ENCODE measurements at places on chromosomes 4 and X.

DNA sequence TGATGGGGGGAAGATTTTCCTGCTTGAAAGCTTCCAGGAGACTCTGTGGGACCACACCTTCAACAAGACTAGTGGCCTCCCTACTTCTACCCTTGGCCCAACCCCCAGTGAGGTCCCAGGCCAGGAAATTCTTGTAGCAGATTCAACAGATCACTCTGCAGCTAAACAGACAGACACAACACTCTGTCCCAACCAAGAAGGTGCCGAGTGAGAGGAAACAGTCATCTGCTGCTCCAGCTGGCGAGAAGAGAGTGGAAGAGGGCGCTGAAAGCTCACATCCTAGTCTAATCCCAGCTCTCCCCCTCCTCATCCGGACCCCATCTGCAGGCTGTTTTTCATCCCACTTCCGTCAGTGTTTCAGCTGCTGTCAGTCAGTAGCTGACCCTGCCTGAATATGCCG is 63.4 kb downstream of the CHRDL1 start:
- DNase-seq = no peak

DNA sequence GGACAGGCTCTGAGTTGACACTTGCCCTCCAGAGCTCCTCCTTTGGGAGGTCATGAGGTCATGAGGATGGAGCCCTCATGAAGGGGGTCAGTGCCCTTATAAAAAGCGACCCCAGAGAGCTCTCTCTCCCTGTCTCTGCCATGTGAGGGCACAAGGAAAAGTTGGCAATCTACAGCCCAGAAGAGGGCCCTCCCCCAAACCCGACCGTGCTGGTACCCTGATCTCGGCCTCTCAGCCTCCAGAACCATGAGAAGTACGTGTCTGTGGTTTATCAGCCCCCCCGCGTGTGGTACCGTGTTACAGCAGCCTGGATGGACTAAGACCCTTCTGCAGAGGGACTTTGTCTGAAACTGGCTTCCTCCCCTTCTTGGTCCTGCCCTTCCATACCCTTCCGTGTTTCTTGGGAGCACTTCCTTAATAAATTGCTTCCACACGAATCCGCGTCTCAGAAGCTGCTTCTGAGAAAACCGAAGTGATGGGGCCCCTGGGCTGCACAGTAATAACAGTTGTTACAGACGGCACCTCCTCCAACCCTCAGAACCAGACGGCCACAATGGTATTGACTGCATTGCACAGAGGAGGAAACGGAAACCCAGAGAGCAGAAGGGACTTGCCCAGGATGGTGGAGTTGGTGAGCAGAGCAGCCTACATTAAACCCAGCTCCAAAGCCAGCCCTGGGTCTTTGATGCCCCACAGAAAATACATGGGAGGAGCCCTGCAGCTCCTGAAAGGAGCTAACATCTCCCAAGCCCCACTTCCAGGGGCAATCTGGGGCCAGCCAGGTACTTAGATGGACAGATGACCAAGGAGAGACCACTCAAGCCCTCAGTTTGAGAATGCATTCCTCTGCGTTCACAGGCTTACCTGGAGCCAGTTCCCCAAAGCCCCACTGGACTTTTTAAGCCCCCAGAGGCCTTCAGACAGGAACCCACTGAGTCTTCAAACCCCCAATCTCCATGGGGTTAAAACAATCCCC is 242.7 kb downstream of the BCOR start:
- no peak for DNase-seq

DNA sequence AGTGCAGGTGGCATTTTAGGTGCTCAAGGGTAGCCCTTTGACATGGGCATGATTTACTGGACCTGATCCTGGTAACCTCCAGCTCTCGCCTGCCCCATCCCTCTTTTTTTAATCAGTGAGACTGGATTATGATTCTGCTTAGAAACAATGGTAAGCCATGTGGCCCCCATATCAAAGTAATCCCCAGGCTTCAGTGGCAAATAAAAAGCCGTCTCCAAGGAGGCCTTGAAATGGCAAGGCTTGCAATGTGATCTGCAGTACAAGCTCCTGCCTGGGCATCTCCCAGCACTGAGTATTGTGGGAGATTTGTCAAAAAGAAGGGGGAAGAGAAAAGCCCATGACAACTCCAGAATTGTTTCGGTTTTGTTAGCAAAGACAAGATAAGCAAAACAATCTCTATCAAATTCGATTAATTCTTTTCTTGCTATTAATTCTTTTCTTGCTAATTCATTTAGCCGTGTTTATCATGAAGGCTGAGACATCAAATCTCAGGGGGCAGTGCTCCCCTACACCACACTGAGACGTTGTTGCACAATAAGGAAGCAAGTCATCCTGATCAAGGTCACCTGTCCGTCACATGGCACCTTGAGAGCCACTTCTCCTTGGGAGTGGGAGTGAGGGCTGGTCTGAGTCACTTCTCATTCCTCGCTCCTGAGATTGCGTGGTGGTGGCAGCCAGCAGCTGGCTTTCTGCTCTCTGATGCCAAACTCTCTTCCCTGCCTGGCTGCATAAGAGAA is 312.7 kb upstream of the GATB start:
- DNase-seq = no peak

DNA sequence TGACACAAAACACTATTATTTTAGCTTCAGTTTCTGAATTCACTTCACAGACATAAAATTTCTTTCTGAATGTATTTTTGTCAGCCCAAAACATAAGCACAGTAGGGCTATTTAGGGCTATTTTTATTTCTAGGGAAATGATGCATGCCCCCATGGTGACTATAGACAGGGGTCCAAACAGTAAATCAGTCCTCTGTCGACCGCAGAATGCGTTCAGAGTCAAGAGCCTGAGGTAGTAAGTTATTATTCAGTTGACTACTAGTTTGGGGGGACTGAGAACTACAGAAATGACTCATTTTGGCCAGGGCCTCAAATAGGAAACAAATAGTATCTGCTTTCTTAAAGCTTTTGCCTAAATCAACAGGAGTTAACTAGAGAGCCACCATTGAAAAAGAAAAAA is 414.4 kb downstream of the AFF2 start:
- no peak for DNase-seq

DNA sequence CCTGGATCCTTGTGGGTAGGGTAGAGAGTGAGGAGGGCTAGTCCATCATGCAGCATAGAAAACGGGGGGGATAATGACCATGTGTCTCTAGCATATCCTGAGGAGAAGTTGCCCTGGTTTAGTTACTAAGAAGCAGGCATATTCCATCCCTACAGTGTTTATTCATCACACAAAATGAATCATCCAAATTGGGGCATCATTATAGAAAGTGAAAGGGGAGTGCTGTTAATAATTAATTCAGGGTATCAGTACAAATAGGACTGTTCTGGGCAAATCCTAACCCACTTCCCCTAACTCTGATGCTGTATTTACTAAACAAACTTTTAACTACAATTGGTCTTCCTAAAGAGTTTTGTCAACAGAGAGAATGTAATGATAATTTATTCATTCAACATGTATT is 281.1 kb upstream of the ARX start:
- DNase-seq = no peak

- no peak for DNase-seq
Observed at GRCh38 chr4:128329638-128330037, 42.0 kb upstream of the PGRMC2 start.

DNA sequence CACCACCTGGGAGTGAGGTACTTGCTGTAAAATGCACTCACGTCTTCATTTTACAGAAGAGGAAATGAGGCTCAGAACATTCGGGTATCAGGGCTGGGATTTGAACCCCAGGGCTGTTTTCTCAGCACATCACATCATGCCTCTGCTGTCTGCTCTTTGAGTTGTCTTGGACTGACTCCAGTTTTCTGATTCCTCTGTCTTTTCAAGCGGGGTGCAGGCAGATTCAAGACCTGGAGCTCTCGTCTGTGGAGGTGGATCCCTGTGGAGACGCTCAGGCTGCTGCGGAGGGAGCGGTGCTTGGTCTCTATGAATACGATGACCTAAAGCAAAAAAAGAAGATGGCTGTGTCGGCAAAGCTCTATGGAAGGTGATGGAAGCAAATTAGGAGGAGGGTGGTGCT is 6.3 kb downstream of the LAP3 start:
- no peak for DNase-seq

DNA sequence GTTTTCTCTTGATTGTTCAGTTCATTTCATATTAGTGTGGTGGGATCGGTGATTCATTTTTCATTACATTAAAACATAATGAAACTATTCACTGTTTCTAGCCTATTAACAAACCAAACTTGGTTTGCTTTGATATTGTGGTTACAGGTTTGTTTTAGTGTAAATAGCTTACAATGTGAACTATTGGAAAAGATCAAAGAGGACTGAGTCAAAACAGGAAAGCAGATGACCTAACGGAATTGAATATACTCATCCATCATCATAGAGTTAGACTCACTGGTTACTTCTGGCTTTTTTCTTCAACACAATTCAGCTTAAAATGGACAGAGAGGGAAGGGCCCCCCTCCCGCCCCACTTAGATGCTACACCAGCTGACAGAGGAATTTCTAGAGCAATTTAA is 616.2 kb upstream of the AADAT start:
- no peak for DNase-seq

- no peak for DNase-seq
Observed at GRCh38 chr4:8592366-8593263, at the start of gene CPZ. Gene CPZ, plus strand, starts transcription at chr4:8592765. Its CDS starts 69 bp downstream, at chr4:8592834.

DNA sequence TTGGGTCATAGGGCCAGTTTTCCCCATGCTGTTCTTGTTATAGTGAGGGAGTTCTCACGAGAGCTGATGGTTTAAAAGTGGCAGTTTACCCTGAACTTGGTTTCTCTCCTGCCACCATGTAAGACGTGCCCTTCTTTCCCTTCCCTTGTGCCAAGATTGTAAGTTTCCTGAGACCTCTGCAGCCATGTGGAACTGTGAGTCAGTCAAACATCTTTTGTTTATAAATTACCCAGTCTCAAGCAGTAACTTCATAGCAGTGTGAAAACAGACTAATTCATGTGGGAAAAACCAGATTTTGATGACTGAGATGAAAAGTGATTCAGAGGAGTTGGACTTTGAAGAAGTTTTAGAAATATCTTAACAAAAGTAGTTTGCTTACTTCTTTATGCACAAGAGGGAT is 101.4 kb downstream of the ARHGAP10 start:
- no peak for DNase-seq

- no peak for DNase-seq
Observed at GRCh38 chrX:123675154-123675553, 57.7 kb downstream of the THOC2 start.

GRCh38 chr4:112156112-112156511 is 10.9 kb downstream of the FAM241A start:
- no peak for DNase-seq

- DNase-seq = no peak
Observed at GRCh38 chrX:22627576-22627975, 354.9 kb downstream of the CBLL2 start.

DNA sequence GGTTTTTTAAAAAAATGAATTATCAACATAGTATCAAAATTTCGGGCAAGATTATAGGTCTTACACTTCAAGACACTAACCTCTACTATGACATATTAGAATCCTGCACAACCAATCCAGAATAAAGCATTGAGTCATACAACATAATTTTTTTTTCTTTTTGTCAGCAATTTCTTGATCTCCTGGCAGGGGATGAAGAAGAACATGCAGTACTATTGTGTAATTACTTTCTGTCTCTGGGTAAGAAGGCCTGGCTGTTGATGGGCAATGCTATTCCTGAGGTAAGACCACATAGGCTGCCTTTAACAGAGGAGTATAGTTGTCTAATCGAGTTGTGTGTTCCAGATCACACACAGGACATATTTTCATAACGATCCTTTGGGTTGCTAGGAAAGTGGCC is 67.5 kb downstream of the FBXL5 start:
- DNase-seq = no peak

DNA sequence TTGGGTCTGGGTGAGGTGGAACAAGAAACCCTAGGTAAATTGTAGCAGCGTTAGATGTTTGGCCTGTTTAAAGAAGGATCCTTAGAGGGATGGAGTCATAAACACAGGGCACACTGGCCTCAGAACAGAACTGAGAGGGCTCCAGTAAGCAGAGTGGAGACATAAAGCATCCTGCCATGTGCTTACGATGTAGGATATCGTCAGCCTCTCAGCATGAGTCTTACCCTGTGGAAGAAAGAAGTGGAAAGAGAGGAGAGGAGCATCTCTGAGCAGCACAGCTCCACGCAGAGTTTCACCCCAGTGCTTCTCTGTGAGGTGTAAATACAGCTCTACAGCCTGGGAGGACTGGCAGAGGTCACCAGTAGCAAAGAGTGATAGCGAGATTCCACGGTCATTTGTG is 27.8 kb upstream of the SORBS2 start:
- DNase-seq = no peak

Data from SK-N-SH (cell line).